ENCODE measurements at places on chromosomes 1 and 21. TPM values are rescaled to one million over a fixed set of nuclear protein-coding genes. Genes with fewer than 3 reads are reported as not detected.

SLC25A34 gene
- total RNA-seq, result 1.9 TPM

- H3K27ac ChIP-seq, result no peak overlapping the region
- H3K4me3 ChIP-seq, result no peak overlapping the region
- no peaks in the 10 kb centered on the region for H3K4me1 ChIP-seq
- DNase-seq, result no peak
These were observed 50.3 kb downstream of the USP24 start for GRCh38 chr1:55164906-55165305.

ZNF697 gene
- 0.06 TPM for total RNA-seq

DNA sequence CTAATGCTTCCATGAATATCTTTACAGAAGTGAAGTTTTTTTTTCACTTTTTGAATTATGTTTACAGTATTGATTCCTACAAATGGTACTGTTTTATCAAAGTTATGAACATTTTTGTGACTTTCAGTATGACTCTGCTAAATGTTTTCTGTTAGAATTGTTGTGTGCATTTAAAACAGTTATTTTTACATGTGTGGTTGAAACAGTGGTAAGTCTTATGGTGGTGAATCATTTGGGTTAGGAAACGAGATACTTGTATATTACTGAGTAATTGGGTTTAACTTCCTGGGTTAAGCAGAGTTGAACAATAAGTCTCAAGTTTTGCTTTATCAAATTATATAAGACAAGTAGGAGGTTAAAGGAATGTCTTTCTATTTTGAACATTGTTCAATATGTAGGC lies 66.8 kb downstream of the VPS13D start:
- no peak for DNase-seq
- H3K4me1 ChIP-seq, result no peaks in the 10 kb centered on the region
- peaks cover 72% of the 10 kb centered on the region for H3K36me3 ChIP-seq
- H3K27ac ChIP-seq, result no peak overlapping the region

GRCh38 chr1:94413311-94413710 lies 4.9 kb upstream of the ABCD3 start:
- H3K4me1 ChIP-seq, result peaks cover 7% of the 10 kb centered on the region
- no peaks in the 10 kb centered on the region for H3K36me3 ChIP-seq
- no peak for DNase-seq
- no peaks in the 10 kb centered on the region for H3K27me3 ChIP-seq

GRCh38 chr1:21669258-21670058 lies at the start of gene RAP1GAP:
Gene RAP1GAP, minus strand, starts transcription at chr1:21669357. Its CDS starts 49,325 bp downstream, at chr1:21620032.
- peaks cover 36% of the 10 kb centered on the region for H3K27me3 ChIP-seq
- no peak for DNase-seq
- H3K36me3 ChIP-seq, result no peaks in the 10 kb centered on the region
- H3K27ac ChIP-seq, result no peak within 1 kb of the TSS

DNA sequence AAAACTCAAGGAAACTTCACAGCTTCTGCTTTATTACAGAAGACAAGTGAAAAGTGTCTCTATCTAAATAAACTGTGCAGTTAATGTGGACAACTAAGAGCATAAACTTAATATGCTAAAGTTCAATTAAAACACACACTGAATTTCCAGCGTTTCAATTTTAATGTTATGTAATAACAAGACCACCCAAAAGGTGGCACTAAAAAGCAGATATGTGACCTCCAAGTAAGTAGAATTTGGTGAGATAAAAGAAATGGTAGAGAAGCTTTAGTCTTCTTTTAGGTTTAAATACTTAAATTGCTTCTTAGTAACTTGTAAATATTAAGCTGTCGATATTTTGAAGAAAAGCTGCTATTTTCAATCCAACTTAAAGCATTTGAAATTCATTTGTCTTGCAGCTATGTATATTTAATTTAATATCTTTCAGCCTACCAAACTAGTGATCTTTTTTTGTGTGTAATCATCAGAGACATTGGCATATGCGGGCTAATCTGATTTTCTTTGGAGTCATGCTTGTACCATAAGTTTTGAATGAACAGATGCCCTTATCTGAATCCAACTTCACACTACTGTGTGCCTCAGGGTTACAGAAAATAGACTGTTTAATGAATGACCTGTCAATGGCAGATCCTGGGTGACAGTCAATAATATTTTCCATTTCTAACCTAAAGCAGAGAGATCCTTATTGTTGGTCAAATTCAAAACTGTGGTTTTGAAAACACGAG lies 36.5 kb upstream of the ADAMTS1 start:
- no peaks in the 10 kb centered on the region for H3K36me3 ChIP-seq
- no peaks in the 10 kb centered on the region for H3K4me1 ChIP-seq
- DNase-seq, result no peak
- no peak overlapping the region for H3K27ac ChIP-seq
- no peaks in the 10 kb centered on the region for H3K27me3 ChIP-seq

DNA sequence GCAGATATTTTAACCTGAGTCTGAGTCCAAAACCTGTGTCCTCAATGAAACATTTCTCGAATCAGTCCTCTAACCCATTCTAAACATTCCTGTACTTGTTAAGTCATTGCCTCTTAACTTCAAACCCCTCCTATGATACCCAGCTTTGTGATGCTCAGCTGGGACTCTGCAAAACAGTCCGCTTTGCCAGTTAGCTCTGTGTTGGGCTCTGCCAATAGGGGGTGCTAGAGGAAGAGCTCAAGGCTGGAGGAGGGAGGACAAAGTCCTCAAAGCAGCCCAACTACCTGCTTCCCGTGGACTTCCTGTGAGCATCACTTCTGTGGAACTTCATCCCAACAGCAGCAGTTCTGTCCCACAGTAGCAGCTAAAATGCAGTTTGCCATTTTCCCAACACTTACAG lies 38.1 kb upstream of the SYT14 start:
- H3K4me1 ChIP-seq, result no peaks in the 10 kb centered on the region
- no peak overlapping the region for H3K27ac ChIP-seq
- DNase-seq, result no peak
- H3K4me3 ChIP-seq, result no peak overlapping the region

GRCh38 chr1:169484683-169485430 lies 887 bp downstream of the SLC19A2 start:
- H3K4me3 ChIP-seq, result peak overlapping the region; percentile 73
- peaks cover 20% of the 10 kb centered on the region for H3K4me1 ChIP-seq
- H3K36me3 ChIP-seq, result no peaks in the 10 kb centered on the region
- H3K27ac ChIP-seq, result peak overlapping the region; percentile 3

DNA sequence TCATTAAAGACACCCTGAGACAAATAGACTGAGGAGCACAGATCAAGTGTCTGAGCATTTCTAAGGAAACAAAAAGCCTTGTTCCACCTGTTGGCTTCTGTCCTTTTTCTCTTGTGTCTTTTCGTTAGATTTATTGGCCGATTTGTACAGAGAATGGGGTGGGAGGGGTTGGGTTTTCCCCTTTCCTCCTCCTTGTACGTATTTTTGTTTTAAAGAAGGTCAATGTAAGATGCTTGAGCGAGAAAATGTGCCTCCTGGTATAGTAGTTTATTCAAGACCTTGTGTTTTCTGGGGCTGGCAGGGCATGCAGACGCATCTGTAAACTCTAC lies 1.2 kb downstream of the BCL9 start:
- no peaks in the 10 kb centered on the region for H3K36me3 ChIP-seq
- peak overlapping the region; percentile 64 for H3K27ac ChIP-seq
- H3K4me1 ChIP-seq, result peaks cover 66% of the 10 kb centered on the region
- peak overlapping the region; percentile 58 for H3K4me3 ChIP-seq
- DNase-seq, result no peak
- no peaks in the 10 kb centered on the region for H3K27me3 ChIP-seq

WLS gene
- 0.22 TPM for total RNA-seq

LCE3E gene
- not detected for total RNA-seq

GRCh38 chr1:245074232-245074747 lies 80.5 kb upstream of the KIF26B start:
- no peak overlapping the region for H3K4me3 ChIP-seq
- DNase-seq, result no peak
- no peaks in the 10 kb centered on the region for H3K27me3 ChIP-seq
- no peaks in the 10 kb centered on the region for H3K4me1 ChIP-seq

DNA sequence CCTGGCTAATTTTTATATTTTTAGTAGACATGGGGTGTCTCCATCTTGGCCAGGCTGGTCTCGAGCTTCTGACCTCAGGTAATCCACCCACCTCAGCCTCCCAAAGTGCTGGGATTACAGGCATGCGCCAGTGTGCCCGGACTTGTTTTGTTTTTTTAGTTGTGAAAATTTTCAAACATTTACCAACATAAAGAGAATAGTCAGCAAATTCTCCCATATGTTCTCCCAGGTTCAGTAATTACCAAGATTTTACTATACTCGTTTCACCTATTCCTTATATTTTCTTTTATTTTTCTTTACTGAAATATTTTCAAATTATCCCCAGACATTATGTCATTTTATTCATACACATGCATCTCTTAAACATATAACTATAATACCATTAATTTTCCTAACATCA lies 218.1 kb upstream of the L1TD1 start:
- no peaks in the 10 kb centered on the region for H3K27me3 ChIP-seq
- no peaks in the 10 kb centered on the region for H3K36me3 ChIP-seq
- no peaks in the 10 kb centered on the region for H3K4me1 ChIP-seq
- no peak overlapping the region for H3K27ac ChIP-seq

DNA sequence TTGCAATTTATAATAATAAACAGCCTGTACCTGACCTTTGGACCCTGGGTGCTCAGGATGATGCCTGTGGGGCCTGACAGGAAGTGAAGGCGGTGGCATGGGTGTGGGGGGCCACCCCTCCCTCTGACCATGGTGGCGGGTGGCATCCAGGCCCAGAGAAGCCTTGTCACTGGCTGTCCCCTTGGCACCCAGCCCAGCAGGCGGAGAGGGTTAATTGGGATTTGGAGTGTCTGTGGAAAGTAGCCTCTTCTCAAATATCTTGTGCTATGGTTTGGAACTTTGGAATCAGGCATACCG lies 20.5 kb downstream of the SOX13 start:
- H3K4me3 ChIP-seq, result no peak overlapping the region
- no peak overlapping the region for H3K27ac ChIP-seq
- no peaks in the 10 kb centered on the region for H3K36me3 ChIP-seq
- H3K4me1 ChIP-seq, result peaks cover 6% of the 10 kb centered on the region
- no peak for DNase-seq

- H3K4me3 ChIP-seq, result no peak overlapping the region
- H3K27ac ChIP-seq, result no peak overlapping the region
- H3K27me3 ChIP-seq, result no peaks in the 10 kb centered on the region
- no peak for DNase-seq
- peaks cover 9% of the 10 kb centered on the region for H3K4me1 ChIP-seq
These were observed 10.1 kb downstream of the MATN1 start for GRCh38 chr1:30713311-30713710.

RPL22 gene
- total RNA-seq, result 652 TPM

DNA sequence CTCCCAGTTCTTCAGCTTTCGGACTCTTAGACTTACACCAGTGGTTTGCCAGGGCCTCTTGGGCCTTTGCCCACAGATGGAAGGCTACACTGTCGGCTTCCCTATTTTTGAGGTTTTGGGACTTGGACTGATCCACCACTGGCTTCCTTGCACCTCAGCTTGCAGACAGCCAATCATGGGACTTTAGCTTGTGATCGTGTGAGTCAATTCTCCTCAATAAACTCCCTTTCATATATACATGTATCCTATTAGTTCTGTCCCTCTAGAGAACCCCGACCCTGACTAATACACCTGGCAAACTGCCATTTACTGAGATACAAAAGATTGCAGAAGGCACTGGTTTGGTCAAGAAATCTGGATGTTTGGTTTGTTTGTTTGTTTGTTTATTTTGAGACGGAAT lies 6.4 kb upstream of the RAB4A start:
- no peaks in the 10 kb centered on the region for H3K27me3 ChIP-seq
- no peak for DNase-seq
- no peaks in the 10 kb centered on the region for H3K4me1 ChIP-seq
- H3K27ac ChIP-seq, result no peak overlapping the region
- H3K36me3 ChIP-seq, result no peaks in the 10 kb centered on the region

GRCh38 chr1:240005997-240006650 lies 85.6 kb upstream of the FMN2 start:
- H3K36me3 ChIP-seq, result no peaks in the 10 kb centered on the region
- no peaks in the 10 kb centered on the region for H3K4me1 ChIP-seq
- no peak overlapping the region for H3K27ac ChIP-seq
- H3K4me3 ChIP-seq, result no peak overlapping the region

DNA sequence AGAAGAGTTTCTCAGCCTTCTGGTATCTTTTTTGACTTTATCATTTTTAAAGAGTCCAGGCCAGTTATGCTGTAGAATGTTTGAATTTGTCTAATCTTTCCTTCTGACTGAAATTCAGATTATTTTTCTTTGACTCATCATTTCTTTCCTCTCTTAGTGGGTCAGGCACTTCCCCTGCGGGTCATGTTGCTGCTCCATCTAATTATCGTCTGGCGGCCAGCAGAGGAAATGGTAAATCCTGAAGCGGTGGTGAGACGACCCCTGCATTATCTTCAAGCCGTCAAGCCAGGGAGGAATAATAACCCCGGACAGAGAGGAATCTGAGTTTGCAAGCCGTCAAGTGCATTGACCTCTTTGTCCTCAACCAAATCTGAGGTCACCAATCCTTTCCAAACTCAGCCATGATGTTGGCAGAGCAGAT lies 102.1 kb downstream of the ADSS2 start:
- H3K4me1 ChIP-seq, result peaks cover 9% of the 10 kb centered on the region
- no peak overlapping the region for H3K4me3 ChIP-seq
- no peaks in the 10 kb centered on the region for H3K36me3 ChIP-seq

DNA sequence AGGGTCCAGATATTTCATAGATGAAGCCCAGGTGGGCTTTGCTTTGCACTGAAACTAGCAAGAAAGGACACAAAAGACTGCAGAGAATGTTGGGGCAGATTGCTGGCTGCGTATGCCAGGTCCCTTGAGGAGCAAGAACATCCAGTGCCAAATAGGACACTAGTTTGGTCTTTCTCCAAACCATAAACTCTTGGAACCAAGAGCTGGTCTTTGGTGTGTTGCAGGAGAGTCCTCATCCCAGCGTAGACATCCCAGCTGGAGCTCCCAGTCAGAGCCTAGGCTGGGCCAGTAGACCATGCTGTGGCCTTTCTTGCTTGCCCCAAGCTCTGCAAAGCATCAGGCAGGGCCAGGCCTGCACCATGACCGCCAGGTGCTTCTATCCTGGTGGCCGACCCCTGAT lies 87.5 kb downstream of the ATP5PO start:
- no peak for DNase-seq
- H3K36me3 ChIP-seq, result no peaks in the 10 kb centered on the region
- no peak overlapping the region for H3K4me3 ChIP-seq
- no peaks in the 10 kb centered on the region for H3K4me1 ChIP-seq
- no peak overlapping the region for H3K27ac ChIP-seq

SMYD3 gene
- total RNA-seq, result 18.8 TPM

RPS6KA1 gene
- 29.1 TPM for total RNA-seq

GRCh38 chr1:71944006-71944405 lies 338.3 kb downstream of the NEGR1 start:
- H3K27me3 ChIP-seq, result no peaks in the 10 kb centered on the region
- H3K27ac ChIP-seq, result no peak overlapping the region
- DNase-seq, result no peak
- no peak overlapping the region for H3K4me3 ChIP-seq
- no peaks in the 10 kb centered on the region for H3K36me3 ChIP-seq

FCER1G gene
- 2.0 TPM for total RNA-seq
